Stimulated activated CD8-positive, alpha-beta memory T cell treated with anti-CD3 and anti-CD28 coated beads, Interleukin-7, amount 100 ng/mL, for 1 hour (primary cell): ENCODE measurements at places on chromosomes 2 and 18.

GRCh38 chr2:117271631-117272030, 542.9 kb upstream of the DDX18 start:
- no peak for DNase-seq

DNA sequence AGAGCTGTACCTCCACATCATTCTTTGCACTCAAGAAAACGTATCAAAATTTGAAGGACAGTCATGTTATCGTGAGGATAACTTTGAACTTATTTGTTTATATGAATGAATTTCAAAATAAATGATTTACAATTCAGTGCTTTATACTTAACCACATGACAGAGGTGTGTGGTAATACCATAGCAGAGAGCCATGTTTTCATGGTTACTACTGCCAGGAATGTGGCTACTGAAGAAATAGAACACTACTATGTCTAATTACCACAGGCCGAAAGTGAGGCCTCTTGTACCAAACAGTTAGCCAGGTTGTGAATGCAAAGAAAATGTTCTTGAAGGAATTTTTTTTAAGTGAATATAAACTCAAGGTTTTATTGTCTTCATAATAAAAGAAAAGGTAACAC, 49.2 kb downstream of the AAK1 start:
- DNase-seq, result no peak

DNA sequence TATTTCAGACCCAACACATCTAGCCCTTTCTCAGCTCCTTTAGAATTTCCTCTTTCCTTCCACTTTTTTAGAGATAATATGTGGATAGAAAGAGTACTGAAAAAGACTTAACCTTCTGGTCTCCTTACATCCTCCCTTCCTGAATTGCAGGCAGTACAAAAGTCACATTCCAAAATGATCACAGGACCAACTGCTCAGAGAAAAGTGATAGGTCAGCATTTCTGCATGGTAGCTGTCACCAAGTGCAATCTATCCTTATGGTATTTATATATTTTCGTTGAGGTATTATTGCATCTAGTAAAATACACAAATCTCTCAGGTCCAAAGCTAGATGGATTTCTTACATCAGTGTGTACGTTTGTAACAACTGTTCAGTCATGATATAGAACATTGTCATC, 427.5 kb downstream of the LPIN1 start:
- no peak for DNase-seq

GRCh38 chr2:171491292-171491691, 31.0 kb upstream of the CYBRD1 start:
- DNase-seq, result no peak

DNA sequence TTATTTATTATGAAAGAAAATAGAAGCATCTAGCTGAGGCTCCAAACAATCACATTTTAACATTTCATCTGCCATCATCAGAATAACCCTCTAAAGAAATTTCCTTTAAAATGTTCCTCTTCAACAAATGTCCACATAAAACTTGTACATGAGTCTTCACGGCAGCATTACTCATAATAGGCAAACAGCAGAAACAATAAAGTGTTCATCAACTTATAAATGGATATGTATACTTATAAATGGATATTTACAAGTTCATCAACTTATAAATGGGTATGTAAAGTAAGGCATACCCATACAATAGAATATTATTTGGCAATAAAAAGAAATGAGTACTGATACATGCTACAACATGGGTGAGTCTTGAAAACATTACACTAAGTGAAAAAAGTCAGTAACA, 33.5 kb upstream of the ASNSD1 start:
- DNase-seq, result no peak

DNA sequence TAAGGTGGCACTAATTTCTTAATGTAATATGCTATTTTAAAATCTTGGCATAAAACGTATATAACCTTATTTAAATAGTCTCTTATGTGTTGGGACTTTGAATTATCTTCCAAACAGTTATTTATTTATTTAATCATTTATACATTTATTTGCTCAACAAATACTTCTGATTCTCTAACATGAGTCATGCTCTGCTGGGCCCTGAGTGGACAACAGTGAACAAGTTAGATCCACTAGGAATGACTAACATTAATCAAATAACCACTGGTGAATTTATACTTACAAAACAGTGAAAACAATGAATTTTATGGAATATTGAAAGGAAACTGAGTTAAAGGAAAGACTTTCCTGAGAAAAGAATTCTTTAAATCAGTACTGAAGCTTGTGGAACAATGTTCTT, 1257.2 kb upstream of the CHAC2 start:
- no peak for DNase-seq

GRCh38 chr2:100192300-100192699, 49.9 kb upstream of the AFF3 start:
- no peak for DNase-seq

GRCh38 chr2:150136893-150137292, 350.6 kb downstream of the RND3 start:
- no peak for DNase-seq
